ENCODE measurements at places on chromosomes 7 and 10.

GRCh38 chr10:91077549-91078071 is 142.9 kb upstream of the PCGF5 start:
- no peak for DNase-seq

DNA sequence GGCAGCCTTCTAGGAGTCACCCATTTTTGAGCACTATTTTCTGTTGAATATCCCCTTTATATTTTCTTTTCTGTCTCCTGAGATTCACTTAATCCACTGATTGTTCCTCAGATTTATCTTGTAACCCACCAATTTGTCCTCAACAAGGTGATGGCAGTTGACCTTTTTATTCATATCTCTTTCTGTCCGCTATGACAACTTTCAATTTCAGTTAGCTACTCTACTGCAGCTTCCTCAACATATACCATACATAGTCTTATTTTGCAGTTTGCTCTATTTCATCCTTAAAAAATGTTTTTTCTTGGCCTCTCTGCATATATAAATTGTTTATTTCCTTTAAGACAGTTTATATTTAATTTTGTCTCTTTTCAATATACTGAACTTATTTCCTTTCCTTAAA is 101.3 kb downstream of the THSD7A start:
- no peak for DNase-seq

DNA sequence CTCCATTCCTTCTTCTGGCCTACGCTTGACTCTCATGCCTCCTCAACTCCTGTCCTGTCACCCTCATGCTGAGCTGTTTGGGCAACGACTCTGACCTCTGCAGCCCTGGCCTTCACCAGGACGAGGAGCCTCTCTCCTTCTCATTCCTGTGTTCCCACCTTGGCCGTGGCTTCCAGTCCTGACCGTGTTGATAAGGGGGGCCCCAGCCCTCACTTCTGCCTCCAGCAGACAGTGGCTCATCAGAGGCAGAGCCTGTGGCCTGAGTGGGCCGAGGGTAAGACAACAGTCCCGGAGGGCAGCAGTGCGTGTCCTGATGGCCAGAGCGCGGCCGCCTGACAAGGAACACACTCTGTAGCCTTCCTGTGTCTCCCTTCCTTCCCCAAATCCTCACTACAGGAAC is 61.7 kb upstream of the UBE3C start:
- no peak for DNase-seq

GRCh38 chr7:115635876-115636275 is 394.7 kb downstream of the TFEC start:
- no peak for DNase-seq

Measured in stimulated activated CD4-positive, alpha-beta T cell treated with anti-CD3 and anti-CD28 coated beads, Interleukin-1b, Interleukin-23, amount 100 ng/mL, for 1 hour (primary cell).